NCI-H1436 (cell line): ENCODE measurements at places on chromosomes 16 and 17.

DNA sequence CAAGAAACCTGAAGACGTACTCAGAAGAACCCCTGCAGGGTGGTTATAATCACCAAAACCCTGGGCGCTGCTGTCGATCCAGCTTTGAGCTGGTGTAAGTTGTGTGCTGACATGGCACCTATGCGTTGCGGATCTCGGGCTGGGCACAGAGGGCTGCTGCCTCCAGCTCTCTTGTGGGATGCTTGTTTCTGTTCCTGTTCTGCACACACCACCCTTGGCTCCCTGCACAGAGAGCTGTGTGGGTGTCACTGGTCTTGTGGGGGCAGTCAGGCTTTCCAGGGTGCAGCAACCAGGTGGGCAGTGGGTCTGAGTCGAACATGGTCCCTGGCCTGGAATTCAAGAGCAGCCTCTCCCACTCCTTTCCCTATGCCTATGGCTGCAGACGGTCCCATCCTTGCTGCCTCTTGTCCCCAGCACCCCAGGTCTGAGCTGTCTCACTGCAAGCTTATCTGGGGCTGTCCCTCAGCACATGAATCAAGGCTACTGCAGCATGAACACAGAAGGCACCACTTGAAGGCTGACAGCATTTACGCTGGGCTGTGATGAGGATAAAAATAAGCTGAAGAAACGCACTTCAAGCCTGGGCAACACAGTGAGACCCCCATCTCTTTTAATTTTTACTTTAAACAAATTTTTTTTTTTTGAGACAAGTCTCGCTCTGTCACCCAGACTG is 20.1 kb downstream of the ZNF276 start:
- DNase-seq, result no peak

GRCh38 chr16:11629071-11630030 is 38.9 kb upstream of the SNN start:
- no peak for DNase-seq

- no peak for DNase-seq
Observed at GRCh38 chr17:10208604-10209193, 10.3 kb upstream of the GAS7 start.

GRCh38 chr17:28873839-28874238 is 19.0 kb downstream of the ERAL1 start:
- no peak for DNase-seq

- DNase-seq, result no peak
Observed at GRCh38 chr17:82729479-82730260, 5.7 kb upstream of the FN3K start.

DNA sequence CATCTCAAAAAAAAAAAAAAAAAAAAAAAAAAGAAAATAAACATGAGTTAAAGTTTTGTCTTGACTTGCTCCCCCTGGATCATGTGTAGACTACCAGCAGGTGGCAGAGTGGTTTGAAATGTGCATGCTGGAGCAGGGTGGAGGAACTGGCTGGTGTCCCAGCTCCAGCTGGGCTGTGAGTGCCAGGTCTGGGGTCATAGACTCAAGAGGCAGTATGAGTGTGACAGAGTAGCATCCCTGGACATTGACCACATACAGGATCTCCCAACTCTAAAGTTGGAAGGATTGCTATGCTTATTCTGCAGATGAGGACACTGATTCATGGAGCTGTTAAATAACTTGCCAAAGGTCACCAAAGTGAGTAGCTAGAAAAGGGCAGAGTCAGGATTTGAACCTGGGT is 198.0 kb upstream of the MPHOSPH6 start:
- no peak for DNase-seq

GRCh38 chr16:11084876-11085485 is 140.6 kb downstream of the CLEC16A start:
- DNase-seq, result no peak
